ENCODE measurements at places on chromosomes 1 and 21. TPM values are rescaled to one million over a fixed set of nuclear protein-coding genes. Genes with fewer than 3 reads are reported as not detected.

MEGF6 gene
- 15.6 TPM for total RNA-seq

OR2T29 gene
- not detected for total RNA-seq

CR1L gene
- total RNA-seq: not detected

ANKRD35 gene
- total RNA-seq: 0.14 TPM

CDC20 gene
- 2.4 TPM for total RNA-seq

NUP210L gene
- 0.24 TPM for total RNA-seq

SUCO gene
- 86.0 TPM for total RNA-seq

OR6K3 gene
- not detected for total RNA-seq

PTPRC gene
- total RNA-seq: 1,142 TPM

LY9 gene
- total RNA-seq: 34.4 TPM

TNFRSF18 gene
- total RNA-seq: 81.9 TPM

SPATA21 gene
- 0.36 TPM for total RNA-seq

GUCA2B gene
- not detected for total RNA-seq

CFHR5 gene
- not detected for total RNA-seq

Measured in natural killer cell (primary cell).